D721Med (cell line): ENCODE measurements at places on chromosomes 6 and 20.

GRCh38 chr6:150719099-150719766 lies 119.5 kb downstream of the PLEKHG1 start:
- DNase-seq = no peak

DNA sequence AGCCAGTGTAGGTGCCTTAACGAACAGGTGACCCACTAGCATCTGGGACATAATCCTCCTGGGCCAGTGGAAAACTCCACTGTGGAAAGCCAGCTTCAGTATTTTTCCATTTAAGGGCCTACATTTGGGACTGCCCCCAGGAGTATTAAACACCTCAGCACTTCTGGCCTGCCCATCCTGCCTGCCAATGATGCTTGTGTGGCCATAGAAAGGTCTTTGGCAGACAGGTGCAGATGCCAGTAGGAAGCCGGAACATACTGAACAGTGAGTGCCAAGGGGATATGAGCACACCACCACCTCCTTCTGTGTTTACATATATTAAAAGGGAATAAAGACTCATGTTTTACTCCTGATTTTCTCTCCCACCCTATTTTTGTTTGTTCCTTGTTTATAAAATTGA lies 19.9 kb downstream of the MCM8 start:
- no peak for DNase-seq

- DNase-seq = no peak
Observed at GRCh38 chr6:76465410-76465809, 392.9 kb upstream of the IMPG1 start.

DNA sequence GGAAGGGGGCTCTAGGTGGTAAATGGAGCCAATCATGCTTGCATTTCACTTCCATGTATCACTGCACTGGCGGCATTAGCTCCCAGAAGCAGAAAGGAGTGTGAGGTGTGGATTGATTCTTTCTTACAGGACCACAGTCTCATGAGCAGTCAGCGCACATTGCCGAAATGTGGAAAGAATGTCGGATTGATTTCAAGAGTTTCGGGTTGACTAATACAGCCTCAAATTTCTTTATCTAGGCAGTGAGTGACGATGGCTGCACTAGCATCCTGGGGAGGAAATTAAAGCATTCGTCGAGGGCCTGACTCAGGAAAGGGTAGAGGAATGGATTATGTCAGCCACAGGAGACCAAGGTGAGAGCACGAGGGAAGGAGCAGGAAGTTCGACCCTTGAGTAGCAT lies 222.8 kb upstream of the CDYL start:
- no peak for DNase-seq

- no peak for DNase-seq
Observed at GRCh38 chr20:1901704-1902103, 6.5 kb downstream of the SIRPA start.

GRCh38 chr6:126170433-126170832 lies 169.5 kb upstream of the CENPW start:
- DNase-seq = no peak
